GM13976 (cell line): ENCODE measurements at places on chromosomes 2 and 18.

DNA sequence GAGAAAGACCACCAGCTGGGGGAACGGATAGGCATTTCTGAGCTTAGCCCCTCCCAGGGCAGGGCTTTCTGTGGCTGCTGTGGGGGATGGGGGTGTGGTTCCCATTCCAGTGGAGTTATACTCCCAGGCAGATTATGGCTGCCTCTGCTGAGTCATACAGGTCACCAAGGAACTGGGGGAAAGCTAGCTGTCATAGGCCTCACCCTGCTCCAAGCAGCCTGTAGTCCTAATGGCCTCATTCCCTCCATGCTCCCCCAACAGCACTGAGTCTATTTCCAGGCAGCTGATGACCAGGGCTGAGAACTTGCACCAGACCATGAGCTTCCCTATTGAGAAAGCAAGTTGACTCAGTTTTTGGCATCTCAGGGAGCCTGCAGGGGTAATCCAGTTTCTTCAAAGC, 87.1 kb downstream of the GPR39 start:
- DNase-seq, result no peak

GRCh38 chr2:219174801-219175200, 1.9 kb downstream of the CNPPD1 start:
- DNase-seq, result no peak

- DNase-seq, result no peak
These were observed 12.9 kb downstream of the ID2 start for GRCh38 chr2:8694737-8695136.

DNA sequence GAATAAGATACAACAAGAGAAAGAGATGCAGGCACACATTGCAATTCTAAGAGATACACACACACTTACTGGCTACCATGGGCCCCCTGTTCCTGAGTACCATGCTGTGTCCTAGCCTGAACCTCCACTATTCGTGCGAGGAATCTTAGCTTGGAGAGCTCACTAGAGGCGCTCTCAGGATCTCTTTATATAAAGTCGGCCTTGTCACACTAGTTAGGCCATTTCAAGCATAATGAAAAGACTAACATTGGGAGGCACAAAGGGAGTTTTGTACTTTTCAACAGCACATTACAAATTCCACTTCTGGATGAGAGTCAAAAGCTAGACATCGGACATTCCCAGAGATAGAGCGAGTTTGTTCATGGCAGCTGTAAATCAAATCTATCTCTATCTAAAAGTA, 365.2 kb downstream of the DSEL start:
- no peak for DNase-seq

DNA sequence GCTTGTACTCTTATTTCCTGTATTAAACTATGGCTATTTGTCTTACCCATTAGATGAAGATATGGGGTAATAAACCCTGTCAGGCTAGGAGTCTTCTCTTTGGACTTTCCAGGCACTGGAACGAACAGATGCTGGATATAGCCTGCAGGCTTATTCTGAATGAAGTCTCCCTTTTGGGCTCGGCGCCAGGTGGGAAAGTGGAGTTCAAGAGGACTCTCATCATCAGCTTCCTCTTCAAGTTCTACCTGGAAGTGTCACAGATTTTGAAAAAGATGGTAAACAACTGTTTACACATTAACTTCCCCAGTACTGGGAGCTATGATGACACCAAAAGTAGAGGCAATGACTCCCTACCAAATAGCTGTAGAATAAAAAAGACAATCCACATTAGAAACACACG, 27.9 kb downstream of the AOX1 start:
- DNase-seq, result no peak

GRCh38 chr2:164504253-164504652, 117.0 kb downstream of the GRB14 start:
- no peak for DNase-seq

DNA sequence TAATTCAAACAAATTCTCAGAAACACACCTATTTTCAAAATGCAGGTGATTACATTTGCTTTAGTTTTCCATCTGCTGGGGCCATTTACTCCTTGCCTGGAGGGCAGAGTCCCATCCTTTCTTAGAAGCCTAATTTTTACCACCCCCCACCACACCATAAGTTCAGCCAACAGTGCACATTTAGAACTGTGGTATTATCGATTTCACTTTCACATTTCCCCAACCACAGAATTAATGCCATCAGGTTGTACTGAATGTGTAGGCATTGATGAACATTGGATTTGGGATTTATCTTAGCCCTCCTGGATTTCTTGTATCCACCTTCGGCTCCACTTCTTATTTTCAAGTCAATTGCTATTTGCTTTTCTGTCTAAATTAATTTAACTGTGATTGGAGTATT, 4.5 kb downstream of the SCYGR3 start:
- DNase-seq, result no peak

GRCh38 chr2:107790837-107791236, 35.9 kb upstream of the RGPD4 start:
- no peak for DNase-seq

- no peak for DNase-seq
These were observed 62.7 kb downstream of the ZCCHC2 start for GRCh38 chr18:62585274-62586150.

GRCh38 chr2:130787841-130788240, 32.5 kb downstream of the AMER3 start:
- DNase-seq, result no peak

- DNase-seq, result no peak
These were observed 30.0 kb upstream of the IGFBP2 start for GRCh38 chr2:216603010-216603883.

DNA sequence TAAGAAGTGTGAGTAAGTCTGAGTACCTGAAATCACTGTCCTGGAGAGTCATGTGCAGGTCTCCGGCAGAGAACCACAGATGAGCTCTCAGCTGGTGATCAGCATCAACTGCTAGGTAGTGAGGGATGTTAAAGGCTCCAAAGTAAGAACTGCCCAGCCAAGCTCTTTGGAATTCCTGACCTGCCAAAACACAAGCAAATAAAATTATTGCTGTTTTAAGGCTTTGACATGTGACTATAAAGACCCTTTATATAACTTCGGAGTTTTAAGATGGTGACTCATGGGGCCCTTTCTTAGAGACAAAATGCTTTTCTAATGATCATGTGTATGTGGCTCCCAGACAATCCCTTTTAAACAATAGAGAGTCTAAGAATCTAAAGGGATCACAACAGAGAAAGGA, 855.7 kb downstream of the TRIB2 start:
- DNase-seq, result no peak

GRCh38 chr2:11437602-11438001, 28.4 kb downstream of the E2F6 start:
- DNase-seq, result no peak

- no peak for DNase-seq
These were observed 232.8 kb downstream of the DYM start for GRCh38 chr18:49227441-49228165.

DNA sequence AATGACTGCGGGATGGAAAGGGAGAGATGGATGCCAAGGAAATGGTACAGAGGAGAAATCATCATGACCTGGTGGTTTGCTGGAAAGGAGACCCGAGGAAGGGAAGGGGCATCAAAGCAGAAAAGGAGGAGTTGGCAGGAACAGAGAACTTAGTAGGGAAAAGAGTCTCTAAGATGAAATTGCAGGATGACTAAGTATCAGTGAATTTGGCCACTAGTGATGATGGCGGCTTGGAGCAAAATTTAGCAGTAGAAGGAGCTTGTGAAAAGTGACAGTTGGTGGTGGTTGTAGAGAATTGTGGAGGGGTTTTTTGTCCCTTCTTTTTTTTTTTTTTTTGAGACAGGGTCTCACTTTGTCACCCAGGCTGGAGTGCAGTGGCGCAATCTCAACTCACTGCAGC, 10.1 kb downstream of the METAP1D start:
- DNase-seq, result no peak

DNA sequence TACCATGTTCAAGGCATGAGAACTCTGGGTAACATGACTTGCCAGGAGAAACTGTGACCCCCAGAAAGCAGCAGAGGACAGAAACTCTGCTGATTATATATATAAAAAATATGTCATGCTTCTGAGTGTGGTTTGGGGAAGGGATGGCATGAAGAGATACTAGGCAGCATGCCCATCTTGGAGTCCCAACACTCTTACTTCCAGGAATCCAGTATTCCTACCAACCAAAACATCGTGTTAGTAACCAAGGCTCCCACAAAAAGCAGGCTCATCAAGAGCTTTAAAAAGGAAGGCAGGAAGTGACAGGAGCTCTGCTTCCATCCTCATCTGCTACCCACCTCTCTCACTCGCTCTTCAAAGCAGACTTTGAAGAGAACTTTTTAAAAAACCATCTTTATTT, 31.6 kb upstream of the TWIST2 start:
- DNase-seq, result no peak

DNA sequence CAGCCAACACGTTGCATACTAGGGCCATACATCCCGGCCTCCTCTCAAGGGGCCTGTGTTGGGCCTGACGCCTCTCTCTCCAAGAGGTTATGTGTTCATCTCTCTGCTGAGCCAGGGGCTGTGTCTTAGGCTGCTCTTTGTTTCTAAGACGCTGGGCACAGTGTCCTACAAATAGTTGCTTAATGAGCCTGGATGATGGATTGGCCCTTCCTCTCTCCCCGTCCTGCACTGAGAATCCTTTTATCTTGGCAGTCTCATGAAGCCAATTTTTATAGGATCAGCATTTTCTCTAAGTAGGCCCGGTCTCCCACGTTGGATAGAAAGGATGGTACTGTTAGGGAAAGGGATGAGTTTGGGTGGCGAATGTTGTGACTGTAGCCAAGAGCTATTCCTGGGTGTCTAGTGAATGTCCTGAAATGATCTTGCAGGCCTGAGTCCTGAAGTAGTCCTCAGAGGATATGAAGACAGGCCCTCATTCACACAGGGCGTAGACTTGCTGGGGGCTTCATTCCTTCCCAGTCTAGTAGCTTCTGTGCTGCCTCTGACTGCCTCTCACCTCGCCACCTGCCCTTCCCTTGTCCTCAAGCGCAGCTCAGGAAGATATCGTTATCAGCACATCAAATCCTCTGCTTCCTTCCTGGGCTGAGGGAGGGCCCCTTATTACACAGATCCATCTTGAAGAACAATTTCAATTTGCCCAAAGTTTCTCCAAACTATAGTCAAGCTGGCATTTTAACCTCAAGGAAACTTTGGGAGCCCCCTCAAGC, 8.8 kb downstream of the LBH start:
- DNase-seq, result no peak

- DNase-seq, result no peak
These were observed 60.0 kb downstream of the ZEB2 start for GRCh38 chr2:144459937-144460336.

DNA sequence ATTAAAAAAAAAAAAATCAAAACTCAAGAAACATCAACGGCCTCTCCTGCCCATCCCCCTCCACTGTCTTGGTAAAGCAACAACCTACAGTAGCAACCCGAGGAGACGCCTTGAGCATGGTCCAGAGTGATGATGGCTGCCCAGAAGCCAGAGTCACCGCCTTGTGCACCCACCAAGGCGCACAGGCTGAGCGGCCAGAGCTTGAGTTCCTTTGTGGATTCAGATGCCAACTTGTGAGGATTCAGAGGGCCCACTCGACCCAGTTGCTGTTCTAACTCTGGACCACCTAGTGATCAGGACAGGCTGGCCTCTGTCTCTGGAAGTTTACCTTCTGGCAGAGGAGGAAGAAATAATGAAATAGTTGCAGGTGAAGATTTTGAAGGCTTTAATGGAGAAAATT, 105.0 kb downstream of the PDCL3 start:
- DNase-seq, result no peak

GRCh38 chr2:174076040-174076439, 110.9 kb upstream of the SP3 start:
- DNase-seq, result no peak

GRCh38 chr2:107592280-107592624, 234.4 kb upstream of the RGPD4 start:
- no peak for DNase-seq

DNA sequence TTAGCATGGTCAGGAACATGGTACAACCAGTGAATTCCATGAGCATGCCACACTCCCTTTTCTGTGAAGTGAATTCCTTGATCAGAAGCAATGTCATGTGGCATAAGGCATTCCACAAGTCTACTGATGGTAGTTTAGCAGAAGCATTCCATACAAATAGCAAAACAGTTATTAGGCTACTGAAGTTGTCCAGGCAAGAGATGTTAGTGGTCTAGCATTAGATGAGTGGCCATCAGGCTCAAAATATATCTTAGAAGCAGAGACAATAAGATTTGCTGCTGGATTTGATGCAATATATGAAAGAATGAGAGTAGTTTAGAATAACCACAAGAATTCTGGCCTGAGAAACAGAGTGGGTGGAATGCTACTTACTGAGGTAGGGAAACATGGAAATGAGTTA, 355.3 kb upstream of the NRXN1 start:
- no peak for DNase-seq

- peak; percentile 1 for DNase-seq
These were observed 284.4 kb downstream of the SOX11 start for GRCh38 chr2:5976531-5977065.

DNA sequence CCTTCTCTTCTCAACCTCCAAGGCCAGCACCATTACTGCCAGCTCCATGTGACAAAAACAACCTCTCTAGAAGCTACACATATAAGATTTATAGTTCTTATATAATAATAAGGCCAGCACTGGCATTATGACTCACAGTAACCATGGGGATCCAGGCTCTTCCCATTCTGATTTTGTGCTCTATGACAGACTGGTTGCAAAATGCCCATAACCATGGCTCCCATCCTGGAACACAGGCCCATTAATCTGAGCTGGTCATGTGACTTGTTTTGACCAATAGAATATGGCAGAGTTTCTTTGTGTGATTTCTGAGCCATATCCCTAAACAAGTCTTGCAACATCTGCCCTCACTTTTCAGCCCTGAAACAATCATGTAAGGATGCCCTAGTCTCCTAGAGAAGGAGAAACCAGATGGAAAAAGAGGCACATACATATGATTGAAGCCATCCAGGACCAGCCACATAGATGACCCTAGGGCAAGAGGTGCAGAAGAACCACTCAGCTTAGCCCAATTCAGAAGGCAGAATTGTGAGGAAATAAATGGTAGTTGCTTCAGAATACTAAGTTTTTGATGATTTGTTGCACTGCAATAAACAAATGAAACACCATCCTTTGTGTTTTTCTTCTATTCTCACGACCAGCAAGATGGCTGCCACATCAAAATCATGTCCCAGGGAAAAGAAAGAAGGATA, 173.9 kb downstream of the SUCLG1 start:
- DNase-seq, result no peak

DNA sequence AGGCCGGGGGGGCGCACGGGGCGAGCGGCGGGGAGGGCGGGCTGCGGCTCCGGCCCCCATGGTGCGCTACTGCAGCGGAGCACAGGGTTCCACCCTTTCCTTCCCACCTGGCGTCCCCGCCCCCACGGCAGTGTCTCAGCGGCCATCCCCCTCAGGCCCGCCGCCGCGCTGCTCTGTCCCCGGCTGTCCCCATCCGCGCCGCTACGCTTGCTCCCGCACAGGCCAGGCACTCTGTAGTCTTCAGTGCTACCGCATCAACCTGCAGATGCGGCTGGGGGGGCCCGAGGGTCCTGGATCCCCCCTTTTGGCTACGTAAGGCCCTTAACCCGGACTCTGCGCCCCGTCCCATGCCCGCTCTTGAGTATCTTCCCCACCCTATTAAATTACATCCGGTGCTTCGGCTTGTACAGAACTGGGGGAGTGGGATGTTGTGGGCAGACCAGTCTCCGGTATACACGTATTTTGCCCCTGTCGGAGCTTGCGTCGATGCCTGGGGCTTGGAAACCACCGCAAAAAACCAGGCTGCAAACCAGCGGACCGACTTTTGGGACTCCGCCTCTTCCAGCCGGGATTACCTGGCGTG, 598 bp upstream of the WBP1 start:
- peak; percentile 81 for DNase-seq

- no peak for DNase-seq
These were observed 9.5 kb downstream of the KCNK3 start for GRCh38 chr2:26702025-26702424.
